Kidney (tissue), 22 donors: ENCODE measurements at places on chromosomes 13 and 19. TPM values are rescaled to one million over a fixed set of nuclear protein-coding genes. Genes with fewer than 3 reads are reported as not detected.

SYNGR4 gene
- not detected for total RNA-seq

GRCh38 chr13:66200555-66200954, 1029.6 kb downstream of the PCDH9 start:
- no peaks in the 10 kb centered on the region for H3K36me3 ChIP-seq
- no peak for DNase-seq
- no peak overlapping the region for H3K4me3 ChIP-seq
- no peak overlapping the region for H3K27ac ChIP-seq

DNA sequence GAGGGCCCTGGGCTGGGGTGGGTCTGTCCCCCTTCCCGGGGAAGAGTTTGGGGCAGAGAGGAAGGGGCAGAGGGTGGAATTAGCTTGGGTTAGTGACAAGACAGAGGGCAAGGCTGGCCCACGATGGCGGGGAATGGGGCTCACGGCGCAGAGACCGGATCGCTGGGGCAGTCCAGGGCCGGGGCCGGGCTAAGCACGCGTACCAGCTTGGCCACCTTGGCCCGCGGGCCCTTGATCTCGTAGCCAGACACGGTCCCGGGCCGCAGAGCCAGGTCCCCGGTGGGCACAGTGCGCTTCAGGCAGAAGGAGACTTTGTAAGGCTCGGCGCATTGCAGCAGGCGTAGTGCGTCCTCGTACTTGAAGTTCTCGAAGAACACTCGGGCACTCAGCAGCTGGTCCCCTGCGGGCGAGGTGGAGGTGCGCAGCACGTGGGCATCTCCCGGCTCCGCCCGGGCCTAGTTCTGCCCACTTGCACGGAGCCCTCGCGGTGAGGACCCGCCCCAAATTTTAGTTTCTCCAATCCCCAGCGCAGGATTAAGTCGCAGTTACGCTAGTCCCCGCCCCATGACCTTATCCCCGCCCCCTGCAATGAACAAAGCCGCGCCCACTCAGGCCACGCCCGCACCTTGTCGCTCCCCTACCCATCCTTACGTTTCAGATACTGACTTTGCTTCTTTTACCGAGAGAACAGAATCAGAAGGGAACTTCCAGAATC, 8.6 kb upstream of the HIPK4 start:
- H3K36me3 ChIP-seq: no peaks in the 10 kb centered on the region
- peak; percentile 84 for DNase-seq
- H3K4me3 ChIP-seq: peak overlapping the region; percentile 6
- no peak overlapping the region for H3K27ac ChIP-seq
- H3K4me1 ChIP-seq: no peaks in the 10 kb centered on the region

AXL gene
- total RNA-seq: 37.4 TPM

ALG11 gene
- 39.5 TPM for total RNA-seq

DKKL1 gene
- total RNA-seq: 0.57 TPM

- H3K27ac ChIP-seq: peak overlapping the region; percentile 90
- DNase-seq: peak; percentile 77
- H3K27me3 ChIP-seq: peaks cover 3% of the 10 kb centered on the region
- no peak overlapping the region for H3K4me3 ChIP-seq
Measured at GRCh38 chr19:18049385-18049784, 37.3 kb downstream of the IL12RB1 start.

GRCh38 chr13:106098778-106099177, 436.7 kb downstream of the EFNB2 start:
- no peak overlapping the region for H3K27ac ChIP-seq
- no peak overlapping the region for H3K4me3 ChIP-seq
- no peak for DNase-seq
- no peaks in the 10 kb centered on the region for H3K27me3 ChIP-seq
- H3K4me1 ChIP-seq: no peaks in the 10 kb centered on the region

MBD3L3 gene
- total RNA-seq: not detected

DNA sequence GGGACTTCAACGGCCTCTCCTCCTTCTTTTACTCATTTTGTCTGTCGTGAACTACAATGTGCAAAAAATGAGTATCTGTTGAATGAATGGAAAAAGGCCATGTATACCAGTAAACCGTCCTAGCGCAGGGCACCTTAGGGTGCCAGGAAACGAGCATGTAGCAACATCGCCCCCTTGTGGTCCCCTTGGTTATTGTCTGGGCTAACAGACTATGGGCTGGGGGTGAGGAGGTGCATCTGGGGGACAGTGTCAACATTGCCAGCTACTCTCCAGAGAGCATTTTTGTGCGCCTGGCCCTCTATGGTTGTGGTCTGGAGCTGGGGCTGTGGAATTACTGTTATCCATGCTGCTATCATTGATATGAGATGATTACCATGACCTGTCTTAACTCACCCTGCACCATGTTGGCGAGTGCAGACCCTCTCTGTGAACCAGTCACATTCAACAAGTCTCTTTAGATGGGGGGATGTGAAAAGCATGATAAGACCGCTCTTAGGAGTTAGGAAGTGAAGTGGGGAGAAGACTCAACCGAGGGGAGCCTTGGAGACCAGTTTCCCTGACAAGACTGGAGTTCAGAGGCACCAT, 22.8 kb upstream of the SIGLEC11 start:
- H3K4me1 ChIP-seq: no peaks in the 10 kb centered on the region
- no peaks in the 10 kb centered on the region for H3K27me3 ChIP-seq
- peaks cover 30% of the 10 kb centered on the region for H3K36me3 ChIP-seq
- DNase-seq: peak; percentile 44
- no peak overlapping the region for H3K4me3 ChIP-seq
